ENCODE measurements at places on chromosomes 5 and 9. TPM values are rescaled to one million over a fixed set of nuclear protein-coding genes. Genes with fewer than 3 reads are reported as not detected.

Gene MPDZ
- total RNA-seq = 10.9 TPM

Gene SMC5
- 31.9 TPM for total RNA-seq

DNA sequence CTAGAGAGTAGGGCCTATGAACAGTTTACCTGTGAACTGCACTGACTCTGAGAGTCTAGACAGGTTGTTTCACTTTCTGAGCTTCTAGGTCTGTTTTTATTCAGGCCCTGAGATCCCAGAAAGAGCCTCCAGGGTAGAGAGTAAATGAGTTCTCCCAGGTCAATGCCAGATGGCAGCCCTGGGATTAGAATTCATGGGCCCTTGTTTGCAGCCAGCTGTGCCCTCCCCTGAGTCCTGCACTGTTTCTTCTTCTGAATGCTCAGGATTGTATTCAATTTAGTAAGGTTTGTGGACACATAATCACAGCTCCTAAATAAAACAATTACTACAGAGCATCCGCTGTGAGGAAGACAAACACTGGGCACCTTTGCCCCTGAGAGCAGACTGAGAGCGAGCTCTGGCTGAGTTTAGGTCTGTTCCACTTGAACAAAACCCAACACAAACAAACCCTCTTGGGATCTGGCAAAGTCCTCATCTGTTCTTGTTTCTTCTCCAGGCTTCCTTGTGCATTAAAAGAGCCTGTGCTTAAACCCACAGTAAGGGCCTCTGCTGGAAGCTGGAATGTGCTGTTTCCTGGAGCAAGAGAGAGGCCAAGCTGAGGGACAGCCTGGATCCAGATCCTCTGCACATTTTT is 29.9 kb downstream of the FAM219A start:
- no peak overlapping the region for H3K4me3 ChIP-seq
- no peaks in the 10 kb centered on the region for H3K36me3 ChIP-seq
- no peaks in the 10 kb centered on the region for H3K4me1 ChIP-seq

- DNase-seq = no peak
- H3K4me3 ChIP-seq = no peak overlapping the region
- H3K4me1 ChIP-seq = no peaks in the 10 kb centered on the region
- no peaks in the 10 kb centered on the region for H3K36me3 ChIP-seq
- no peaks in the 10 kb centered on the region for H3K27me3 ChIP-seq
- no peak overlapping the region for H3K27ac ChIP-seq
Observed at GRCh38 chr9:107585465-107585864, 95.9 kb upstream of the KLF4 start.

GRCh38 chr9:86034863-86035734 is 64.3 kb downstream of the GOLM1 start:
- H3K4me1 ChIP-seq = no peaks in the 10 kb centered on the region
- no peaks in the 10 kb centered on the region for H3K27me3 ChIP-seq
- peaks cover 54% of the 10 kb centered on the region for H3K36me3 ChIP-seq
- no peak overlapping the region for H3K27ac ChIP-seq

DNA sequence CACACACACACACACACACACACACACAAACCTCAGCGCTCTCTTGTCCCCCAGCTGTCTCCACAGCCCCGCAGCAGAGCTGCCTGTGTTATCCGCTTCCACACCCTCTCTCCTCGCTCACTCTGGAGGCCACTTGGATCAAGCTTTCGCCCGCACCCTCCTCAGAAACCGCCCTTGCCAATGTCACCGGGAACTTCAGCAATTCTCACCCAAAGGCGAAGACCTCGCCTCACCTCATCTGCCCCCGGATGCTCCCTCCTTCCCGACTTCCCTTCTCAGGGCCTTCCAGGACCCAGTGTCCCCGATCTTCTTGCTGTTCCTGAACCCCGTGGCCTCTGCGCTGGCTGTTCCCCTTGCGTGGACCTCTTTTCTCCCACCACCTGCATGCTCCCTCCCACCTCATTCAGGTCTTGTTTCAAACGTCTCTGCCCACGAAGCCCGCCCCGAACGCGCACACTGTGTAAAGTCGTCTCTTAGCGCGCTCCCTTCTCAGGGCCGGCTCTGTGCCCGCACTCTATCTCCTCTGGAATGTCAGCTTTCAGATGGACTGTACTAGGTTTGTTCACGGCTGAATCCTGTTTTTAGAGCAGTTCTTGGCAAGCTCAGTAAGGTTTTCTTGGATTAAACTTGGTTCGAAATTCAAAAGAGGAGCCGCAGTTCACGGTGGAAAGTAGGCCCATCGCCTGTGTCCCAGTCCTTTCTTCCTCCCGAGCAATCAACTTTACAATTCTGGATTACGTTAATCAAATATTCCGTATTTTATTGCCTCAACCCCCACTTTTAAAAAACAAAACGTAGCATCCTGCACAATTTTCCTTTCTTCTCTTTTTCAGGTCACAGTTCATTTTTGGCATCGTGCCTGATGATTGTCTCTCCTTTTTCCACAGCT is 1.0 kb upstream of the TRIM7 start:
- DNase-seq = no peak
- H3K4me1 ChIP-seq = peaks cover 29% of the 10 kb centered on the region
- H3K4me3 ChIP-seq = peak overlapping the region; percentile 84
- peak overlapping the region; percentile 81 for H3K27ac ChIP-seq

- peaks cover 14% of the 10 kb centered on the region for H3K27me3 ChIP-seq
- H3K36me3 ChIP-seq = no peaks in the 10 kb centered on the region
- no peak for DNase-seq
- no peak overlapping the region for H3K4me3 ChIP-seq
- no peak overlapping the region for H3K27ac ChIP-seq
Observed at GRCh38 chr9:101635473-101635872, 40.7 kb upstream of the PPP3R2 start.

DNA sequence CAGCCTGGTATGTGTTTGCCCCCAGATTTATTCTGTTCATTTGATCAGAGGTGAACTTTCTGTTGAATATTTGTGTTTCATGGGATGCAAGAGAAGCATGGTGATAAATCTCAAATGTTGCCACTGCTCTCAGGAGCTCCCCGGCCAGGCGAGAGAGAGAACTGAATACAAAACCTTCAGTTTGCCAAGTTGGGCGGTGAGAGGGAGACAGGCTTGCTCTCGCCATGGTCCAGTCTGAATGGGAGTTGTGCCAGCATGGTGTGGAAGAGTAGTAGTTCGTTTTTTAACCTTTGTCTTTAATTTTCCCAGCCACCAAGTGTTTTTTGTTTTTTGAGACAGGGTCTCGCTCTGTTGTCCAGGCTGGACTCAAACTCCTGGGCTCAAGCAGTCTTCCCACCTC is 2.7 kb downstream of the NTMT1 start:
- DNase-seq = no peak
- no peaks in the 10 kb centered on the region for H3K27me3 ChIP-seq
- H3K4me1 ChIP-seq = peaks cover 36% of the 10 kb centered on the region
- no peak overlapping the region for H3K27ac ChIP-seq
- H3K36me3 ChIP-seq = peaks cover 25% of the 10 kb centered on the region

DNA sequence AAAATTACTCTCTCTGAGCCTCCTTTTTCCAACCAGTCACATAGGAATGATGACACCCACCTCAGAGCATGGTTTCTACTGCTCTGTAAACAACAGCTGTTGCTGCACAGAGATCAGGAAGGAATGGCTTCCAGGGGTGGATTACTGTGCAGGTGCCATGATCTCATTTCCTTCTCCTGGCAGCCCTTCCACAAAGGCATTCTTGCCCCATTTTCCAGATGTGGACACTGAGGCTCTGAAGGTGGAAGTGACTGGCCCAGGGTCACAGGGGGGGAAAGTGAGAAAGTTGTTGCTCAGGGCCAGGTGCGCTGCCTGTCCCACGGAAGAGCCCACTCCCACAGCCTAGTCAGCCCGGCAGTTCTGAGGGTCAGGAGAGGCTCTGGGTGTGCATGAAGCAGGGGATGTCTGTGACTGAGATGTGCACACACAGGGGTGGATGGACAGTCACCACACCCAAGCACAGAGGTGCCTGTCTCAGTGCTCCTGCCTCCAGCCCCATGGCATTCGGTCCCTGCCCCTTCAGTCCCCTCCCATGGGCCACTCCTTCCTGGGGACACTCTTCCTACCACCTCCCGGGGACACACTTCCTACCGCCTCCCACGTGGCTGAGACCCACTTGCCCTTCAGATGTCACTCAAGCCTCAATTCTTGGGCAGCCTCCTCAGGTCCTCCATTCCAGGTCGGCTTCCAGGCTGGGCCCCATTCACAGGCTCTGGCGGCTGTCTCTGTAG is 17.0 kb downstream of the FGFR4 start:
- no peaks in the 10 kb centered on the region for H3K36me3 ChIP-seq
- H3K27ac ChIP-seq = no peak overlapping the region
- H3K27me3 ChIP-seq = peaks cover 34% of the 10 kb centered on the region
- H3K4me3 ChIP-seq = no peak overlapping the region

- H3K27me3 ChIP-seq = no peaks in the 10 kb centered on the region
- peaks cover 64% of the 10 kb centered on the region for H3K4me1 ChIP-seq
- H3K4me3 ChIP-seq = no peak overlapping the region
- H3K36me3 ChIP-seq = no peaks in the 10 kb centered on the region
- DNase-seq = no peak
- H3K27ac ChIP-seq = no peak overlapping the region
Observed at GRCh38 chr5:151625285-151625684, 34.2 kb upstream of the FAT2 start.

DNA sequence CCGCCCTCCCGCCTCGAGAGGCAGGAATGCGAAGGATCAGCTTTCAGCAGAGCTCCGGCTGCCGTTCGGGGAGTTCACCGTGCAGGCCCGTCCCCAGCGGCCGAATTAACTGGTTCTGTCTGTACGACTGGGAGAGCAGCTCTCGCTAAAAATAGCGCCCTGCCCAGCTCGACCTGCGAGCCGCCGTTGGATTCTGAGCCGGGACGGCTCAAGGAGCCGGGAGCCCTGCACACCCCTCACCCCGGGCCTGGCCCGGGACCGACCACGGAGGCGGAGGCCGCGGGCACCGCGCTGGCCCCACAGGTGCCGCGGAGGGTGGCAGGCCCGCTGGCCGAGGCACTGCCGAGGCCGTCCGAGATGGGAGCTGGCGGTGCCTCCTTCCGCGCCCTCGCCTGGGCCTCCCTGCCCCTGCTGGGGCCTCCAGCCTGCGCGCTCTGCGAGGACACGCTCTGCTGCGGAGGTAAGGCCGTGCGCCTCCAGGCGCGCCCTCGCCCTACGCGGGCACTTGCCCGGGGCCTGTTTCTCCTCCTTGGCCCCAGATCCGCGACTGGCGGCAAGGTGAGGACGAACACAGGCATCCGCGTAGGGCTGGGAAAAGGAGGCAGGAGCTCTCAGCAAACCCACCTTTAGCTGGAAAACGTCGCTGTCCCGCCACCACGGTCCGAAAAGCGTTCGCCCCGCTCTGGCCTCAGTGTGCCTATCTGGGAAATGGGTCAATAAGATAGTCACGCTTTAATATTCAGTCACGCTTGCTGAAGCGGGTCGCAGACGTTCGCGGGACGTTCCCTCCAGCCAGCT is 53.1 kb upstream of the DAB2IP start:
- peaks cover 11% of the 10 kb centered on the region for H3K27me3 ChIP-seq
- no peak overlapping the region for H3K27ac ChIP-seq
- H3K36me3 ChIP-seq = no peaks in the 10 kb centered on the region

DNA sequence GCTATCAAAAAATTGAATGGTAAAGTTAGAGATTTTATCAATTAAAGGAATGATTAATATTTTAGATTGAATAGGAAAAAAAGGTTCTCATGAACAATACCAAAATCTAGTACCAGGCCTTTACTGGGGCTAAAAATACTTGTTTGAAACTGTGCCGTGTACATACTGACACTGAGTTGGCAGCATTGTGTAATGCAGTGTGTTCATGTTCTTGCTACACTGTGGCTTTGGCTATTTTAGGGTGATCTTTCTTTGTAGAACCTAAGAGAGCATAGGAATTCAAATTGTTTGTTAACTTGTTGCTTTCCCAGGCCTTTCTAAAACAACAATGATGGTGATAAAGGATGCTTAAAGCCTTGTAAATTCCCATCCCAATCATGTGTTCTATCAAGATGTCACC is 80.9 kb downstream of the KIF4B start:
- no peak for DNase-seq
- H3K27ac ChIP-seq = no peak overlapping the region
- H3K36me3 ChIP-seq = no peaks in the 10 kb centered on the region
- H3K4me3 ChIP-seq = no peak overlapping the region

DNA sequence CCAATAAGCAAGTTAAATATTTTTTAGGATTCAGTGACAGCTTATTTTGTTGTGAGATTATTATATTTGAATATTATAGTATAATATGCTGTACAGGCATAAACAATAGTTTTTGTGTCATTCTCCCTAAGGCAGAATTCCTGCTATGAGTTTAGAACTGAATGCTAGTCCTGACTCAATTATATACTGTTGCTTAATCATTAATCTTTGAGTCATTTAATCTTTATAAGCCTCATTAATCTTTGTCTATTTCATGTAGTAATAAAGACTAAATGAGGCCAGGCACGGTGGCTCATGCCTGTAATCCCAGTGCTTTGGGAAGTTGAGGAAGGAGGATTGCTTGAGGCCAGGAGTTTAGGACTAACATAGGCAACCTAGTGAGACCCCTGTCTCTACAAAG is 3.6 kb upstream of the DCP2 start:
- H3K27me3 ChIP-seq = no peaks in the 10 kb centered on the region
- H3K27ac ChIP-seq = no peak overlapping the region
- no peak for DNase-seq

Gene PCDHA9
- 0.25 TPM for total RNA-seq

Gene LCN9
- total RNA-seq = not detected

- no peaks in the 10 kb centered on the region for H3K27me3 ChIP-seq
- no peak for DNase-seq
- H3K27ac ChIP-seq = no peak overlapping the region
- H3K36me3 ChIP-seq = no peaks in the 10 kb centered on the region
- H3K4me1 ChIP-seq = no peaks in the 10 kb centered on the region
Observed at GRCh38 chr5:144352732-144353317, 182.2 kb downstream of the KCTD16 start.

Gene SHC3
- 0.02 TPM for total RNA-seq

DNA sequence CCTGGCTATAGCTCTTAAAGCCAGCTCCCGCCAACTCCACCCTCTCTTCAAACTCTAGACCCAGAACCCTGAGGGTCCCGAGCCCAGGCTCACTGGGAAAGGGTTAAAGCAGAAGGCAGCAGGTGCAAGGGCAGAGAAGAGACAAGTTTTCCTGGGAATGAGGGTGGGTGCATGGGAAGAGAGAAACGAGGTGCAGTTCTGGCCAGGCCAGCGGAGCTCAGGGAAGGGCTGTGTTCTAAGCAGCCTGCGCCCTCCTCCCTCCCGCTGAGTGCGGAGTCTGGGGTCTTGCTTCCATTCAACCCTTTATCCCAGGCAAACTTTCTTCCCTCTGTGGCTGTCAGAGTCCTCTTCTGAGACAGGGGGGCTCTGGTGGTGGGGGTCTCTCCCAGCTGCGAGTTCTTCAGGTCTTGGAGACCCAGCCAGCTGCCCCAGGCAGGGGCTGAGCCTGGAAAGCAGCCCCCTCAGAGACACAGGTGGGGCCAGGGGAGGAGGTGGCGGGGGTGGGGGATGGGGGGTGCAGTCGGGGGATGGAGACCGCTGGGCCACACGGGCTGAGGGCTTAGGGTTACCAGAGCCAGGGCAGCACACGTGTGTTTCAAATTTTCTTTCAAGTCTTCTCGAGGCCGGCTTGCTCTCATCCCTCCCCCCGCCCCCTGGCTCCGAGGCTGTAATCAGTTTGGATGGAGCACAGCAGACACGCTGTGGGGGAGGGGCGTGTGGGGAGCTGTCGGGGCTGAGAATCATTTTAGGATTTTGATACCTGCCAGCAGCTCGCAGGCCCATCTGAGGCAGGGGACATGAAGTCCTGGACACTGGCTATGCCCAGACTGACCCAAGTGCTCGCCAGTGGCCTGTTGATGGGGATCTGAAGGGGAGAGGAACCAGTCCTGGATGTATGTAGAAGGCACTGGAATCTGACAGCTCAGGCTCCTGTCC is 169.6 kb upstream of the SMIM23 start:
- H3K36me3 ChIP-seq = no peaks in the 10 kb centered on the region
- H3K4me3 ChIP-seq = no peak overlapping the region
- no peaks in the 10 kb centered on the region for H3K27me3 ChIP-seq
- H3K4me1 ChIP-seq = no peaks in the 10 kb centered on the region
- DNase-seq = no peak

Gene C1QTNF2
- total RNA-seq = not detected
